Activated CD4-positive, alpha-beta T cell treated with anti-CD3 and anti-CD28 coated beads, Interleukin-2, amount 50 U/mL, for 4 hours (primary cell): ENCODE measurements at places on chromosomes 6 and 20.

DNA sequence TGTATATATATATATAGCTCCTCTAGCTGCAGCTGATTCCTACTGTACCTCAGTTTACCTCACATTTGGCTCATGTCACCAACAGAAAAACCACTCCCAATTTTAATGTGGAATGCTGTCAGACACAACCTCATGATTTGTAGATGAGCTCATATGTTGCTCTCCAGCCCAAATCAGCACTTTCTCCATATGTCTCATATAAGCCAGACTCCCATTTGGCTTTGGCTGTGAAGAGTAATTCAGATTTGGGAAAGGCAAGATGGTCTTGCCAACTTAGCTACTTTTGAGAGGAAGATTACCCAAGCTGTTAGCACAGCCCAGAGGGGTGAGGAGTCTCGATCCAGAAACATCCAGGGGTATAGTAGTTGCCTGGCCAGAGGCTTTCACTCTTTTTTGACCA lies 342.2 kb upstream of the NT5E start:
- no peak for DNase-seq

GRCh38 chr20:54227241-54227640 lies 19.4 kb downstream of the PFDN4 start:
- no peak for DNase-seq

DNA sequence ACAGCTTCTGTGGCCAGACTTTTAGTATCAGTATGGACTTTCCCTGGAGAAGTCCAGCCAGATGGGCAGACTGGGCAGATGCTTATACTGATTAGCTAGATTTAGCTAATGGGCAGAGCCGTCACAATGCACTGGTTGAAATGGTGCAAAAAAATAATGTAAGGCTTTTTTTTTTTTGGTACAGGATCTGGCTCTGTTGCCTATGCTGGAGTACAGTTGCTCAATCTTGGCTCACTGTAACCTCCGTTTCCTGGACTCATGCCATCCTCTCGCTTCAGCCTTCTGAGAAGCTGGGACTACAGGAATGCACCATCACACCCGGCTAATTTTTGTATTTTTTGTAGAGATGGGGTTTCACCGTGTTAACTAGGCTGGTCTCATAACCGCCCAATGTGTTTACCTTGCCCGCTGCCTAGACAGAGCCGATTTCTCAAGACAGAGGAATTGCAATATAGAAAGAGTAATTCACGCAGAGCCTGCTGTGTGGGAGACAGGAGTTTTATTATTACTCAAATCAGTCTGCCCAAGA lies 16.4 kb upstream of the KIFC1 start:
- no peak for DNase-seq

- DNase-seq: no peak
These were observed 56.1 kb upstream of the CST7 start for GRCh38 chr20:24892931-24893330.

- DNase-seq: no peak
These were observed 108.4 kb upstream of the MAFB start for GRCh38 chr20:40797425-40797824.

GRCh38 chr6:128064540-128064895 lies 163.7 kb upstream of the THEMIS start:
- no peak for DNase-seq

GRCh38 chr6:44715188-44715587 lies 327.7 kb downstream of the CDC5L start:
- DNase-seq: no peak

GRCh38 chr6:53287336-53288225 lies 61.2 kb downstream of the ELOVL5 start:
- no peak for DNase-seq

DNA sequence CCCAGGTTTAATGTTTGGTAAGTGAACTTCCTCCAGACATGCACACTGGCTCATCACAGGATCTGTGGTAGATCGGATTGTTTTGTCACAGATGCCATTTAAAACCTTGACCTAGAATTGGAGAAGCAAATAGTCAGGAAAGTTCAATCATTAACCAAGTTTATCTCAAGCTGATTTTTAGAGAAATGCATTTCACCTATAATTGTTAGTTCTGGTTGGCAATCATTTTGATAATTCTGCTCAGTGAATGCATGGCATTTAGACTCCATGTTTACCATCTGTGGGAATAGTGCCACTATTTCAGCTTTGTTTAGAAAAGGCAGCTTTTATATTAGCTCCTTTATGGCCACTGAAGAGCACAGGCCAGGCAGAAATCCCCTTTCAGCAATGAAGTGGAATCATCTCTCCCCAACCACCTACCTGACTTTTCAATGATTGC lies 73.9 kb upstream of the IPCEF1 start:
- no peak for DNase-seq

- DNase-seq: no peak
These were observed 9.3 kb upstream of the DUSP22 start for GRCh38 chr6:282867-283416.

DNA sequence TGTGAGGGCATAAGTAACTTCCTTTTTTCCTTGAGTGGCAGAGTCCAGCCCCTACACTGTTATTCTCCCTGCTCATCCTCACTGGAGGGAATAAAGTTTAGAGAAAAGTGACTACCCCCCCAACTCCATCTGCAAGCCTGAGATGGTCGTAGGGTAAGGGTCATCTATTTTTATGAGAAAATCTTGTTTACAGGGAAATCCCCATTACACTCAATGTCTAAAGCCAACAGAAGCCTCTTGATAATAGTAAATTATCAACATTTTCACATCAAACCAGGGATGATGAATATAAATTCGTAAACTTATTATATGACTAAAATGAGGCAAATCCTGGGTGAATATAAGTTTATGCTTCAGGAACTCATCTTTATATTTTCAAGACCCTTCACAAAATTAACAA lies 174.0 kb upstream of the KCNK16 start:
- DNase-seq: no peak

DNA sequence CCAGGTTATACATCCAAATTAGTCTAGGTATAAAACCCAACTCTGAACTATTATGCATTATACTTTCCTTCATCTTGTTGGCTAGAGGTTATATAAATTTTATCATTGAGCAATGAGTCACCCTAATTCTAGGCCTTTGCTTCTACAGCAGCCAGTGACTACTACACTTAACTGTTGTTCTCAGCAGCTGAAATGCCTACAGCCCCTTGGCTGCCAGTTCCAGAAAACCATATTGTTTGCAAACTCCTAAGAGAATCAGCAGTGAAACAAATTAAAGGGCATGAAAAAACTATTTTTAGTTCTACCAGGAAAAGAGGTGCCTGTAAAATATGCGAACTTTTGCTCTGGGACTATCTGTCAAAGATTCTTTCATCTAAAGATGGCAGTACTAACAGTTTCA lies 292.8 kb downstream of the FRK start:
- no peak for DNase-seq

DNA sequence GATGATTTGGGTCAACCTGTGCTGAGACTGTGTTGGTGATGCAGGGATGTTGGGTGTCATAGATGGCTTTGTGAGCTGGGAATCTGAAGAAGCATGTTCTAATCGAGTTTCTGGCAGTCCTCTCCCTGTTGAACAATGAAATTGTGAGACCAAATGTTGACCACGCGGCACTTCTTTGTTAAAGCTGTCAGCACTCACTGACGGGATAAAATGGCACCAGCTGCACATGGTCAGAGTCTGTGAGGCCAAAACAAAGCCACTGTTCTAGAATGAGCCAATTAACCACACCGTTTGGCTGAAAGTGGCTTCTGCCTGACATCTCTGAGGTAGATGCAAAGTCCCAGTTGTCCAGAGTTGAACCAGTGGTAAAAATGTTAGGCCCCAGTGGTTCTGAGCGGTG lies 562.2 kb downstream of the KIF16B start:
- DNase-seq: no peak

DNA sequence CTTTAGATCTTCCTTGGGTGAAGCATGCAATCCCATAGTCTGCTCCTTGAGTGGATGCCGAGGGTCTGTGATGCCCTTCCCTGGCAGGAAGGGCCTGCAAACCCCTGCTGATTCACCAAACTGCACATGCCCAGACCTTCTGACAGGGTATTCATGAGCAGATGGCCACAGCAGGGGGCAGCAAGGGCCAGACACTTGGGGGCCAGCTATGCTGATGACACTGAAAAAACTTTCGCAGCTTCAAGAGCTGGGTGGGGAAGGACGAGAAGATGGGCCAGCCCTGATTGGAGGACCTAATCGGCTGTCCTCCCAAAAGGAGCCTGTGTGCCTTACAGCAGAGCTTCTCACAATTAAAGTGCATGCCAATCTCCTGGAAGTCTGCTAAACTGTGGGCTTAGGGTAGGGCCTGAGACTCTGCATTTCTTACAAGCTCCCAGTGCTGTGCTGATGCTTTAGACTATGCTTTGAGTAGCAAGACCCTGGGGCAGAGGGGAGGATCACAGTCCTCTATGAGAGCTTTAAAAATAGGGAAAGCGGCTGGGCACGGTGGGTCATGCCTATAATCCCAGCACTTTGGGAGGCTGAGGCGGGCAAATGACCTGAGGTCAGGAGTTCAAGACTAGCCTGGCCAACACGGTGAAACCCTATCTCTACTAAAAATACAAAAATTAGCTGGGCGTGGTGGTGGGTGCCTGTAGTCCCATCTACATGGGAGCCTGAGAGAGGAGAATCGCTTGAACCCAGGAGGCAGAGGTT lies 15.2 kb upstream of the GDAP1L1 start:
- no peak for DNase-seq

- DNase-seq: no peak
These were observed 655.3 kb downstream of the RNF144B start for GRCh38 chr6:19042420-19042819.

DNA sequence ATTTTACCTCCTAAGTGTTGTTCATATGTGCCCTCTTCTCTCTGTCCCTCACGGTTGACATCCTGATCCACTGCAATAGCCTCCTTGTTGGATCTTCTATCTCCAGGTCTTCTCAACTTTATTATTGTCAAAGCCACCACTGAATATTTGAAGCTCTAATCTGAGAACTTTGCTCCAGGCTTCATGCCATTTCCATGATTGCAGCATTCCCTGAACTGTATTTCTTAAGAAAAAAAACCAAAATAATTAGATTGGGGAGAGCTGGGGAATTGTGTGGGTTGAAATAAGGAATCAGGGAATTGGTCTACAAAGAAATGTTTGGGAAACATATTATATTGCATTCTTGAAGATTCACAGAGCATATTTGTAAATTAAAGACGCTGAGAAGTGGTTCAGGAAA lies 2.5 kb upstream of the STX7 start:
- no peak for DNase-seq

- no peak for DNase-seq
These were observed 58.9 kb upstream of the TNFAIP3 start for GRCh38 chr6:137808191-137808590.

DNA sequence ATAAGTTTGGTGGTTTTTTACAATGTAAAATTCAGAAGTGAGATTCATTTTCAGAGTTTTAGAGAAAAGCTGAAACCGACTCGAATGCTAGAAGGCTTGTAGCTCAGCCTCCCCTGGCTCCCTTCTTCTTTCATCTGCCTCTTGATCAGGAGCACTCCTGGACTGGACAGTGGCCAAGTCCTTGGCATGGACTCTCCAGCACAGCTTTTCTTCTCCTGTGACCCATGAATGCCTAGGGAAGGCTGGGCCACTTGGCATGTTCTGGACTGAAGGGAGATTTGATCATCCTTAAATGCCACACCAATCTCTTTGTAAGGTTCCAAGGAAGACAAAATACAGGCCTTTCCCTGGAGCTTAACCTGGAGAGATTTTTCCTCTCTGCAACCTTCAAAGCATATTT lies 384.0 kb upstream of the SASH1 start:
- DNase-seq: no peak

DNA sequence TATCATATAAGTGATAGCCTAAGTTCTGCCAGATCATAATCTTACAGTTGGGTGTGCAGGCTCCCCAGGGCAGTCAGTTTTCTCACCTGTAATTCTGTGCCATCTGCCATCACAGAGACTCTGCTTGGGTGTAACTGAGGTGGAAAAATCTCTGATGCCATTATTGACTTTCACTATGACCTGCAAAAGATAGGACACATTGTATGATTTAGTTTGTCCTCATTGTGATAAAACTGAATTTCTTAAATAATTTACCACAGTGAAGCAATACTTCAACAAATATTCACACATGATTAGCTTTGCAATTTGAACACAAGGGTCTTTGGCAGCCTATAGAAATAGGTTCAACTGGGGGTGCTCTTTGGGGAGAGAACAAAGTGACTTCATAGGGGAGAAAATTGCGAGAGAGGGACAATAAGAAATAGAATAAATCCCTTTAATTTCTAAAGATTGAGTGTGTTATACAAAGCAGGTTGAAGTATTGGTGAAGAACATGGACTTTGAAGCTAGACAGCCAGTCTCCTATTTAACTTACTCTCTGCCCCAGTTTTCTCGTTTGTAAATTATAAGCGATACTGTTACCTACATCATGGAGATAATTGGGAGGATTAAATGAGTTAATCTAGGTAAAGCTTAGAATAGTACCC lies 27.3 kb downstream of the FAM229B start:
- no peak for DNase-seq

GRCh38 chr6:4565301-4566250 lies 210.6 kb upstream of the CDYL start:
- no peak for DNase-seq

- DNase-seq: no peak
These were observed 40.4 kb upstream of the COL10A1 start for GRCh38 chr6:116166369-116166768.

DNA sequence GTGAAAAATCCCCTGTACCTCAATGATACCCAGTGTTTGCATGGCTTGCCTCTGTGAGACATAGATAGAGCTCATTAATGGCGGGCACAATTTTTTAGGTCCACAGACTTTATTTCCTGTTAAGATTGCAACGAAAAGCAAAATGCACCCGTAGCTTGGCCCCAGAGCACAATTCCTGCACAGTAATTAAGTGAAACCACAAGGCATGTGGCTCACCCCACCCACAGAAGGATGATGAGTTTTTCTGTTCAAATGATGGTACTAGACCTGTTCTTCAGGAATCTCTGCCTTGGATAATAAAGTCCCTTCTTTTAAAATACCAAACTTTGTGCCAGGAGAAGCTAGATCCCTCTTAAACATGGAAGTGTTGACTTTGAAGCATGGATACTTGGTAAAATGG lies 738.1 kb downstream of the QKI start:
- no peak for DNase-seq

- DNase-seq: no peak
These were observed 24.6 kb downstream of the CEBPB start for GRCh38 chr20:50215101-50215690.

DNA sequence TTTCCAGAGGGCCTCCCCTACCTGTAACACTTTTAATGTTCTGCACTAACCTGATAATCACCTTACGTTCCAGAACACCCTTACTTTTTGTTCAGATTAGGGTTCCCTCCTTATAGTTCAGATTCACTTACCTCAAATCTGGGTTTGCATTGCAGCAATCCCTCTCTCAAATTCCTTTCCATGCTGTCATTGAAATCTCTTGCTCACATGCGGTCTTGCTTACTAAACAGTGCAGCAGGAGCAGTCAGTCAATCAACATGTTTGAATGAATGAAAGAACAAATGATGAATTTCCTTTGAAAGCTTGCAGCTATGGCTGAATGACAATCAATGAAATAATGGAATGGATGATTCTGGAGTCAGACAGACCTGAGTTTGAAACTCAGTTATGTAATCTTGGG lies 200.1 kb downstream of the HIVEP2 start:
- DNase-seq: no peak
